ENCODE measurements at places on chromosomes 4 and X.

DNA sequence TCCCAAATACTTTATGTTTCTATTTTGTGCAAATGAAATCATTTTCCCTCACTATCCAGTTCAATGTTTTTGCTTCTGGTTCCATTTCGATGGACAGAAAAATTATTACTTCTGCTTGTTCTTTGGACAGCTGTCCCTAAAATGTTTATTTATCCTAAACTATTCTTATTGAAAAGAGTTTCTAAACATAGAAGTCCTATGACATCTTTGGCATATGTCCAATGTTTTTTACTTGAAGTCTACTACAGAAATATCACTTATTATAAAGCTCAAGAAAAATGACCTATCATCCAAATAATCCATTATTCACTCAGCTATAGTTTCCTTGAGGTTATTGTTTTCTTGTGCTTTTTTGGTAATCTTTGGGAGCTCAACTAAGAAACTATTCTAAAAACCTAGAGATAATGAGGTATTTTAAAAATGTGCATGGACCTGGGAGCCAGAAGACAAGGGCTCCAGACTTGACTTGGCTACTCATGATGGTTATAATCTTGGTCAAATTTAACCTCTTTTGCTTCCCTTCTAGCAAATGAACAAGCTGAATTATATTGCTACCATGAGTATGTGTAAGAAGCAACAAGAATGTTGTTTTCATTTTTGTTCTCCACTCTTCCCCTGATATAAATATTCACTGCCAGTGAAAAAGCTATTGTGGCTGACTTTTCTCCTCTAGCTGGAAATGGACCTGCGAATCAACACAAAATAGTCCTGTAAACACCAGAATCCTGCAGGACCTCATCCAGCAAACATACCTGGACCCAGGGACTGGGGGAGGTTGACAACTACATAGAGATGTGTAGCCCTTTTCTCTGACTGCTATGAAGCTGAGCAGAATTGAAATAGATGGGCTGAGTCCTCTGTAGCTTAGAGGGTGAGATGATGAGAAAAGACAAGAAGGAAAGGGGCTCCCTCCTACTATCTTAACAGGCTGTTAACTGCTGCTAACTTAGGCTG lies 137.4 kb downstream of the FRYL start:
- DNase-seq = no peak

DNA sequence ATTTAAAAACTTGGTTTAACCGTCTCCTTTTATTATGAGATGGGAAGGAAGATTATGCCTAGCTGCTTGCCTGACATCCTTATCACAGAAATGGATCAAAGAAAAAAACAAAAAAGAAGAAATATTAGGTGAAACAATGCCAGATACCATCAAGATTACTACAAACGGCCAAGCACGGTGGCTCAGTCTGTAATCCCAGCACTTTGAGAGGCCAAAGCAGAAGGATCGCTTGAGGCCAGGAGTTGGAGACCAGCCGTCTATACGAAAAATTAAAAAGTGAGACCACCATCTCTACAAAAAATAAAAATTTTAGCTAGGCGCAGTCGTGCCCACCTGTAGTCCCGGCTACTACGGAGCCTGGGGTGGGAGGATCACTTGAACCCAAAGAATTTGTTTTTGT lies 2.3 kb downstream of the FRYL start:
- DNase-seq = no peak

DNA sequence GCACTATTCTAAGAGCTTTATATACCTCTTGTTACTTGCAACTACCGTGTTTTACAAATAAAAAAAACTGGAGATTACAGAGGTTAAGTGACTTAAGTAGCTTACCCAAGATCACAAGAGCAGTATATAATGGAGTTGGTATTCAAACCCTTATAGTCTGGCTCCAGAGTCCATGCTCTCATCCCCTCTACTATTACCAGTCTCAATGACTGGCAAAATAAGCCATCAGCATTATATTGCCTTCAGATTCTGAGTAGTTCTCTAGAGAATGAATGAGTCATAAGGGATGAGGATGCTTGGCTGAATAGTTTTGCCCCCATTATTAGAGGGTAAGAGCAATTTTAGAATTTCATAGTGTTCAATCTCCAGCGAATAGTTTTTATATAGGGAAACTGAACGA lies 170.1 kb upstream of the ATOH1 start:
- no peak for DNase-seq

- DNase-seq = no peak
Observed at GRCh38 chr4:168877511-168878491, 132.3 kb downstream of the CBR4 start.

- DNase-seq = no peak
Observed at GRCh38 chr4:173531086-173531965, 1.3 kb upstream of the HAND2 start.

DNA sequence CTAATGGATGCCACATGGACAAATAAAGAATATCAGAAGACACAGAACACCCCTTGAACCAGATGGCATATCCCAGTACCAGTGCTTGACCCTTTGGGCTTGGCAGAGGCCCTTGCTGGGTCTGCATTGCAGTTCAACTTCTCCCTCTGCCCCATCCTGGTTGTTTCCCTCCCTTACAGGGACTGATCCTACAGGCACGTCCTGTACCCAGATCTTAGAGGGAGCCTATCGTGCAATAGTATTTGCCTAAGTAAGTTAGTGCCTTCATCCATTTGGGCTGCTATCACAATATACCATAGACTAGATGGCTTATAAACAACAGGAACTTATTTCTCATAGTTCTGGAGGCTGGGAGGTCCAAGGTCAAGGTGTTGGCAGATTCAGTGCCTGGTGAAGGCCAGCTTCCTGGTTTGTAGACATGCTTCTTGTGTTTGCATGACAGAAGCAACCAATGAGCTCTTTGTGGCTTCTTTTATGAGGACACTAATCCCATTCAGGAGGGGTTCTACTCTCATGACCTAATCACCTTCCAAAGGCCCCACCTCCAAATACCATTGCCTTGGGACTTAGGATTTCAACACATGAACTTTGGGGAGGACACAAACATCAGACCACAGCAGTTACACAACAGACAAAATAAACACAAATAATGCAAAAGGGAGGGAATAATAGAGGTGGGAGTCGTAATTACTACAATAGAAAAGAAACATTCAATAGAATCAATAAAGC lies 146.5 kb upstream of the MSX1 start:
- DNase-seq = peak; percentile 38

DNA sequence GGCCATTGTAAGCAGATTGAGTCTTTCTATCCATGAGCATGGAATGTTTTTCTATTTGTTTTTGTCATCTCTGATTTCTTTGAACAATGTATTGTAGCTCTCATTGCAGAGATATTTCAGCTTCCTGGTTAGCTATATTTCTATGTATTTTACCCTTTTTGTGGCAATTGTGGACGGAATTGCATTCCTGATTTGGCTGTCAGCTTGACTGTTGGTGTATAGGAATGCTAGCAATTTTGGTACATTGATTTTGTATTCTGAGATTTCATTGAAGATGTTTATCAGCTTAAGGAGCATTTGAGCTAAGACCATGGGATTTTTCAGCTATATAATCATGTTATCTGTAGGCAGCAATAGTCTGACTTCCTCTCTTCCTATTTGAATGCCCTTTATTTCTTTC lies 154.6 kb downstream of the GUCY2F start:
- no peak for DNase-seq

DNA sequence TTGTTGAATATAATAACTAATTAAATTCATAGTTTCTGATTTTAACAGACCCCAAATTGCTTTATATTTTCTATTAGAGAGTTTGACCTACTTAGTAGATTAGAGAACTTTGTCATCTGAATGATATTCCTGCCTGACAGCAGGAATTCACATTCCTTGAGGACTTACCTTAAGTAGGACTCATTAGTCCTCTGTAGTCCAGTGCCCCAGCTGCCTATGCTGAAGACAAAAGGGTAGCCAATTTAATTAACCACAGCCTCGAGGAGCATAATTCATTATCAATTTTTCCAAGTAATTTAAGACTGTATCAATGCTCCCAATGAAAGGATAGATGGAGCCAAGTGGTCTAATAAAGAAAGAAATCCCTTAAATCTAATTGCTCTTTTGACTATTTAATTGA lies 1405.0 kb upstream of the IGFBP7 start:
- DNase-seq = no peak

GRCh38 chr4:169682372-169683047 lies 62.1 kb downstream of the CLCN3 start:
- no peak for DNase-seq

DNA sequence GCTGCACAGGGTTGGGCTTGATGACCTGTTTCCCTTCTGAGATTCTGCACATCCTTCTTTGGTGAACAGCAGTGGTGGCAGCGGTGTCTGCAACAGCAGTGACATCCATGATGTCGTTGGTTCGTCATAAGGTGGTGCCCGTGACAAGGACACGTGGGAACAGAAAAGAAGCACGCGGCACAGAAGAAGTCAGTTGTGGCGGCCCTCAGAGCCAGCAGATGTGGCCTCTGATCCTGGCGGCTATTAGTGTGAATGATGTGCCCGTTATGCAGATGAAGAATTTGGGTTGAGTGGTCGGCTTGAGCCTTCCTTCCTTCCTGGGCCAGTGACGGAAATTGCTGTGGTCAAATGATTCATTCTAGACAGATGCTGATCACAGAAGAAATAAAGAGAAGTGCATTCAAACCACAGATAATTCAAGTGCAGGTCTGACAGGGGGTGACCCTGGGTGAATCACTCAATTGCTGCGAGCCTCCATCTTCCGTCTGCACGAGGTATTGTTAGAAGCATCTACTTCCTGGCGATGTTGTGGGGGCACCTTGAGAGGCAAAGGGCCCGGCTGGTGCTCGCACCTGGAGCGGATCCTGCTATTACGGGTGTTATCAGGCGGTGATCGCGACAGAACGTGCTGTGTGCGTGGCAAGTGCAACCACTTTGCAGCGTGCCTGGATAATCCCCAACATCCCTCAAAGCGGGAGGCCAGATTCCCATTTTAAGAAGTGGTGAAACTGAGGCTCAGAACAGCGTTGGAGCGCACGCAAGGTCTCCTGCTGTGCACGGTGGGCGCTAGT lies 215.2 kb upstream of the PSAPL1 start:
- DNase-seq = peak; percentile 6

DNA sequence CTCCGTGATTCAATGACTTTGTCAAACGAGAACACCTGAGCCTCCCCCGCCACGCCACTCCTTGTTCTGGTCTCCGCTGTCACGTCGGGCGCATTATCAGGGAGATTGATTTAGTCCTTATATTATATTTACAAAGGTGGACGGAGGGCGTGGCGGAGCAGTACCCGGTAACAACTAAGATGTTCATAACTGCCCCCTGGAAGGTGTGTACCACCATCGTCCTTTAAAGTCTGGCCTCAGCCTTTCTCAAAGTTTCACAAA lies 284.2 kb downstream of the PACRGL start:
- no peak for DNase-seq

- DNase-seq = no peak
Observed at GRCh38 chr4:173525118-173526011, 4.7 kb downstream of the HAND2 start.

GRCh38 chr4:184790826-184791225 lies 34.9 kb downstream of the ACSL1 start:
- no peak for DNase-seq

DNA sequence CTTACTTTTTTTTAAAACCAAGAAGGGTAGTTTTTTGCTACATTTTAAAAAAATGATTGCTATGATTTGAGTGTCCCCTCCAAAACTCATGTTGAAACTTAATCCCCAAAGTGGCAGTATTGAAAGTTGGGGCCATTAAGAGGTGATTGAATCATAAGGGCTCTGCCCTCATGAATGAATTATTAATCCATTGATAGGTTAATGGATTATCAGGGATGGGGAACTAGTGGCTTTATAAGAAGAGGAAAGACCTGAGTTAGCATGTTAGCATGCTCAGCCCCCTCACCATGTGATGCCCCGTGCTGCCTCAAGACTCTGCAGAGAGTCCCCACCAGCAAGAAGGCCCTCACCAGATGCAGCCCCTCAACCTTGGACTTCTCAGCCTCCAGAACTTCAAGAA lies 31.0 kb downstream of the SMIM43 start:
- no peak for DNase-seq

- no peak for DNase-seq
Observed at GRCh38 chrX:133699023-133699728, 283.9 kb upstream of the GPC4 start.

GRCh38 chrX:129629837-129630236 lies 24.9 kb downstream of the APLN start:
- no peak for DNase-seq

DNA sequence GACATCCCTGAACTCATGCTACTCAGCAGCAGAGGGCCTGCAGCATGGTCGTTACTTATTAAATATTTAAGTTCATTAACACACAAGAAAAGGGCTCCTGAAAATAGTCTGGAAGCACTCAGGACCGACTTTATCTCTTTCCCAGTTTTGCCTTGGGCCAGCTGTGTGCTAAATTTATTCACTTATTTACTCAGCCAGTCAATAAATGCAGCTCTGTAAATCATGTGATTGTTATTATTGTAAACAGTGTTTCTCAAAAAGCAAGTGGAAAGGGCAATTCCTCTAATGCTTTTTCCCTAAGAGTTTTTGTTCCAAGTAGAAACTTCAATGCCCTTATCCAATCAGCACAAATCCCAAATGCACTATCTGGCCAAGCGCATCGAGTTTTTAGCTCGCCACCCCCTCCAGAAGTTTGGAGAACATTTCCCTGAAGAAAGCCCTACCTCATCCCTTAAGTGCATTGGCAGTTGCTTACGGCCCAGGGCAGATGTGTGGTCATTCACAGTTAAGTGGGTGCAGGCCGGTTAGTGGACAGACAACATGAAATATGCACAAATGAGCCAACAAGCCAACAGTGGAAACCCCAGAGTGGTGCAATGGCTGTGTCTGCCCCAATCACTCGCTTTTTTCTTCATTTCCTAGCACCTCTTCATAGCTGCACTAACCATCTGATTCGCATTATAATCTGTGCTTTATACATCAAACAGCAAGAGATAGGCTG lies 125.8 kb downstream of the SMIM20 start:
- DNase-seq = no peak

- no peak for DNase-seq
Observed at GRCh38 chr4:183241322-183241640, 78.8 kb downstream of the CLDN22 start.

DNA sequence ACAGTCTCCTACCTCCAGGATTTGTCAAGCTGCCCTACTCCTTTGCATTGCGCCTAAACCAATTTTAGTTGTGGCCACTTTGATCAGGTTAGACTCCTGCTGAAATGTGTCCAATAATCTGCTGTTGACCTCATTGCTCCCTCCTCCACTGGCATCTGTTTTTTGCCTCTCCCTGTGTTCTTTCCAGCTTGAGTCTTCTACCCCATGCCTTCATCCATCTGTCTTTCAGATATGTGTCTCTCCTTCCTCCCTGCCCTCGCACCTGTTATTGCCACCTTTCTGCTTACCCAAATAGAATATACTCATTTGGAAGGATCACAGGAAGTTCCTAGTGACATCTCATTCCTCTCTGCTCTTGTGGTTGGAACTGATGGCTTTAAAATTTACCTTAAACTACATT lies 366.6 kb upstream of the CLNK start:
- DNase-seq = no peak

- DNase-seq = no peak
Observed at GRCh38 chr4:155657169-155657568, 9.5 kb upstream of the GUCY1A1 start.

GRCh38 chr4:165580351-165580905 lies 201.6 kb downstream of the CPE start:
- peak; percentile 44 for DNase-seq

GRCh38 chr4:163621821-163622220 lies 127.3 kb downstream of the TMA16 start:
- DNase-seq = no peak

GRCh38 chrX:45518552-45518951 lies 317.9 kb upstream of the DIPK2B start:
- no peak for DNase-seq

GRCh38 chrX:120459309-120459708 lies 9.8 kb downstream of the LAMP2 start:
- DNase-seq = no peak

GRCh38 chr4:121712001-121712651 lies 15.3 kb upstream of the ANXA5 start:
- no peak for DNase-seq

All from LoVo (cell line).